Spleen (tissue), 13 donors: ENCODE measurements at places on chromosomes 11 and 22. TPM values are rescaled to one million over a fixed set of nuclear protein-coding genes. Genes with fewer than 3 reads are reported as not detected.

GRCh38 chr11:93652161-93652597 lies 9.3 kb upstream of the CEP295 start:
- no peak for DNase-seq
- no peaks in the 10 kb centered on the region for H3K27me3 ChIP-seq
- H3K36me3 ChIP-seq: no peaks in the 10 kb centered on the region
- H3K4me3 ChIP-seq: no peak overlapping the region
- no peak overlapping the region for H3K27ac ChIP-seq
- no peaks in the 10 kb centered on the region for H3K4me1 ChIP-seq

- H3K4me1 ChIP-seq: peaks cover 21% of the 10 kb centered on the region
- H3K4me3 ChIP-seq: no peak overlapping the region
- H3K27ac ChIP-seq: no peak overlapping the region
- DNase-seq: peak; percentile 51
These were observed 75.2 kb downstream of the CABIN1 start for GRCh38 chr22:24086310-24086709.

DNA sequence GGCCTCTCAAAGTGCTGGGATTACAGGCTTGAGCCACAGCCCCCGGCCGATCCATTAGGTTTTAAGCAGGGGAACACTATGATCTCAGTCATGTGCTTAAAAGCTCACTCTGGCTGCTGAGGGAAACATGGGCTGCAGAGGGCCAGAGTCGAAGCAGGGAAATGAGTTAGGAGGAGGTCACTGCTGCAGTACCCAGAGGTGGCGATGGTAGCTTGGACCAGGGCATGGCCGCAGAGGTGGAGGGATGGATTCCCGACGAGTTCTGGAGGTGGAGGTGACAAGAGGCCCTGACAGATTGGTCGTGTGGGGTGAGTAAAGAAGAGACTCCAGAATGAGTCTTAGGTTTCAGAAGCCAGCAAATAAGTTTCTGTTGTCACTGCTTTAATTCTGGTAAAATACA lies 54.4 kb upstream of the INCENP start:
- H3K4me1 ChIP-seq: no peaks in the 10 kb centered on the region
- peak; percentile 22 for DNase-seq
- no peak overlapping the region for H3K4me3 ChIP-seq

DNA sequence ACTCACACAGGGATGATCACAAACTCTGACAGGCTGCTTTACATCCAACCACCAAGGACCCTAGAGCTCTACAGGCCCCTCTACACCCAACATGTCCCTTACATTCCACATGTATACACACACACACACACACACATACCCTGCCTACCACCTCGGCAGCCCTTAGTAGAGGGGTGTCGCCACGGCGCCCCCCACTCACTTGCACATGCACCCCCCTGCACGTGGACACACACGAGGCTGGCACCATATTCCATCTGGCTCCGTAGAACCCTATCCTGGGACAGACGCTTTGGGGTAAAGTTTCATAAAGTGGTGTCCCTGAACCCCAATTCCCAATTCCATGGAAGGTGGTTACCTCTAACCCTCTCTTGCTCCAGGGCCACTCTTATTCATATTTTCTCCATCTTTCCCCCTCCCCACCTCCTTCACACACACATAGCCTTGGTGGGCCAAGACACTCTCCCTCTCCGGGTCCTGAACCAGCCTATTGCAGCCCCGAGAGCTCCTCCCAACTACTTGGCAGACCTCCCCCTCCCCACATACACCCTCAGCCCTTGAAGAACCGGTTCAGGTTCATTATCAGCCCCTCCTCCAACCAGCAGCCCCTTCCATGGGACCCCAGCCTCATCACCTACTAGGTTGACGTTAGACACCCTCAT lies 809 bp downstream of the PDE2A start:
- H3K4me3 ChIP-seq: no peak overlapping the region
- no peaks in the 10 kb centered on the region for H3K36me3 ChIP-seq
- H3K4me1 ChIP-seq: peaks cover 10% of the 10 kb centered on the region
- no peaks in the 10 kb centered on the region for H3K27me3 ChIP-seq
- DNase-seq: no peak
- no peak overlapping the region for H3K27ac ChIP-seq

GRCh38 chr11:125114518-125114917 lies 3.1 kb upstream of the TMEM218 start:
- no peak overlapping the region for H3K27ac ChIP-seq
- H3K4me3 ChIP-seq: no peak overlapping the region
- H3K36me3 ChIP-seq: no peaks in the 10 kb centered on the region
- no peaks in the 10 kb centered on the region for H3K27me3 ChIP-seq

- no peaks in the 10 kb centered on the region for H3K27me3 ChIP-seq
- H3K4me3 ChIP-seq: no peak overlapping the region
- H3K36me3 ChIP-seq: no peaks in the 10 kb centered on the region
- no peak overlapping the region for H3K27ac ChIP-seq
These were observed 384.3 kb downstream of the NTM start for GRCh38 chr11:131754671-131755070.

DNA sequence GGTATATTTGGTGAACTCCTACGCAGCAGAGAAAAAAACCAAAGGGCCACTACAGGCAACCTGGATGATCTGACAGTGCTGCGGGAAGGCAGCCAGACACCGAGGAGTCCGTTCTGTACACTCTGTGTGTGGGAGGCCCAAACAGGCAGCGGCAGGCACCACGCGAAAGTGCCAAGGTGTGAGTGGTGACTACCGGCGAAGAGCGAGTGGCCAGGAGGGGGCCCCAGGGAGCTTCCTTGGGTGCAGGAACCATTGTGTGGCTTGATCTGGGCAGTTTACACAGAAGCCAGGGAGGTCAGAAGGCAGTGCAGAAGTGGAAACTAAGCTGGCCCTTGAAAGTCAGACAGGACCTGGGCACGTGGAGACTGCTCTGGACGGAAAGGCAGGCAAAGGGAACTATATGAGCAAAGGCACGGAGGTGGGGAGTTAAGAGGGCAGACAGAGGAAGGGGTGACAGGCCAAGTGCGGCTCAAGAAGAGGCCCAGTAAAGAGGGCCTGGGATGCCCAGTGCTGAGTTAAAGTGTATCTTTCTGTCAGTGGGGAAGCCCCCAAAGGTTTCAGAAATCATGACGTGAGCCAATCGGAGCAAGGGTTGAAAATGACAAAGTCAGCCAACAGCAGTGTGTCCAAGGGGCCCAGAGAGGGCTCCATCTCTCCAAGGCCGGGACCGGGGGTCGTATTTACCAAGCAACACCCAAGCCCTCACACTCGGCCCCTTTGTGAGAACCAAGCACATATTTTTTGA lies 10.6 kb downstream of the TMEM184B start:
- peak overlapping the region; percentile 83 for H3K27ac ChIP-seq
- DNase-seq: peak; percentile 87
- H3K4me3 ChIP-seq: no peak overlapping the region

GRCh38 chr11:102780491-102780918 lies at the start of gene MMP10:
TSS of gene MMP10 (minus strand) at chr11:102780628. CDS start at chr11:102780591, 37 bp downstream.
- no peak within 1 kb of the TSS for H3K27ac ChIP-seq
- H3K4me1 ChIP-seq: no peaks in the 10 kb centered on the region
- no peak for DNase-seq
- no peaks in the 10 kb centered on the region for H3K27me3 ChIP-seq

DNA sequence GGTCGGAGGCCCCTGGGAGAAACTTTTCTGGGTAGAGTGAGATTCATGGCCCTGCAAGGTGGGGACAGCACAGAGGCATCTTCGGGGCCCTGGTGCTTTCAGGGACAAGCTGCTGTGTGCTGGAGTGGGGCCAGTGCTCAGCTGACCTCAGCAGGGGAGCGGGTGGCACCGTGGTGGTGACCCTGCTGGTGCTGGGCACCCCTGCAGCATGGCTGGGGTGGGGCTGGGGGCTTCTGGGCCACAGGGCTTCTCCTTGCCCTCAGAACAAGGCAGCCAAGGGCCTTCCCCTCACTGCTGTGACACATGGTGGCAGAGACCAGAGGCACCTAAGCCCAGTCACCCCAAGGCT lies 24.9 kb upstream of the GNB1L start:
- no peak overlapping the region for H3K4me3 ChIP-seq
- H3K27me3 ChIP-seq: no peaks in the 10 kb centered on the region
- no peak overlapping the region for H3K27ac ChIP-seq
- DNase-seq: peak; percentile 53

DNA sequence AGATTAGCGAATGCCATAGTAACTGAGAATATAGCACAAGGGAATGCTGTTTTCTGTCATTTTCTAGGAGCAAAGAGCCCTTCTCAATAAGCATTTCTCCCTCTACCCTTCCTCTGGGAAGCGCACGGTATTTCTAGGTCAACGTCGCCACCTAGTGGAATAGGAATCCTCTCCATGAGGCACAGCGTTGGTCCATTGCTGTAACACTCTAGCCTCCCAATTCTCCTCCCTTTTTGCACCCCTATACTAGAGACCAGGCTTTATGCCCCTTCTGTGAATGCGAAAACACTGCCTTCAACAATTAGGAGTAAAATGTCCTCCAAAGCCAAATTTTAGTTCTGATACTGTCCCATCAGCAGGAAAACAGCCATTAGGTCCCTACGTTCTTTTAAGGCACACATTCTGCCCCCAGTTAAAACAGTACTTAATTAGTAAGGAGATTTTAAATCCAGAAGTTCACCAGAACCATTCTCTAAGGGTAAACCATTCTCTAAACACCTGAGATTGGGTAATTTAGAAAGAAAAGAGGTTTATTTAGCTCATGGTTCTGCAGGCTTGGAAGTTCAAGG lies 12.8 kb upstream of the HYLS1 start:
- H3K27ac ChIP-seq: no peak overlapping the region
- H3K36me3 ChIP-seq: no peaks in the 10 kb centered on the region
- no peaks in the 10 kb centered on the region for H3K27me3 ChIP-seq

DNA sequence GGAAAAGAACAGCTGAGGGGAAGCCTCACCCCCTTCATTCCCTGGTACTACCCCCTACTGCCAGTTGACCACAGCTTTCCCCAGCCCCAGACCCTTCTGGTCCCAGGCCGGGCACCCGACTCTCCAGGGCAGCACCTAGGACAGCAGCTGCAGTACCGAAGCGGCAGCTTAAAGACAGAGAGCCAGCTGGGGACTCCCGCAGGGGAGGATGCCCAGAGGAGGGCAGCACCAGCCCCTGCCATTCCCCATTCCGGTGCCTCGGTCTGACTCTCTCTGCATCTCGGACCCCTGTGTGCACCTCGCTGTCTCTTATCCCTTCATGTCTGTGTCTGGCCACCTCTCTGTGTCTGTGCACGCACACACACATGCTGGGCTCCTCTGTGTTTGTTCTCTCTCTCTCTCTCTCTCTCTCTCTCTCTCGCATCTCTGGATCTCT lies 9.4 kb downstream of the IGSF9B start:
- peaks cover 74% of the 10 kb centered on the region for H3K27me3 ChIP-seq
- peak; percentile 77 for DNase-seq
- no peaks in the 10 kb centered on the region for H3K36me3 ChIP-seq
- no peak overlapping the region for H3K4me3 ChIP-seq
- peaks cover 46% of the 10 kb centered on the region for H3K4me1 ChIP-seq
- H3K27ac ChIP-seq: no peak overlapping the region

- H3K27me3 ChIP-seq: no peaks in the 10 kb centered on the region
- H3K27ac ChIP-seq: no peak overlapping the region
- no peaks in the 10 kb centered on the region for H3K36me3 ChIP-seq
- DNase-seq: no peak
These were observed 384.4 kb upstream of the DDI1 start for GRCh38 chr11:103652013-103652412.

GRCh38 chr22:37373451-37373850 lies 53.8 kb downstream of the ELFN2 start:
- no peak overlapping the region for H3K4me3 ChIP-seq
- no peaks in the 10 kb centered on the region for H3K36me3 ChIP-seq
- peaks cover 12% of the 10 kb centered on the region for H3K4me1 ChIP-seq
- H3K27ac ChIP-seq: no peak overlapping the region
- H3K27me3 ChIP-seq: peaks cover 10% of the 10 kb centered on the region

DNA sequence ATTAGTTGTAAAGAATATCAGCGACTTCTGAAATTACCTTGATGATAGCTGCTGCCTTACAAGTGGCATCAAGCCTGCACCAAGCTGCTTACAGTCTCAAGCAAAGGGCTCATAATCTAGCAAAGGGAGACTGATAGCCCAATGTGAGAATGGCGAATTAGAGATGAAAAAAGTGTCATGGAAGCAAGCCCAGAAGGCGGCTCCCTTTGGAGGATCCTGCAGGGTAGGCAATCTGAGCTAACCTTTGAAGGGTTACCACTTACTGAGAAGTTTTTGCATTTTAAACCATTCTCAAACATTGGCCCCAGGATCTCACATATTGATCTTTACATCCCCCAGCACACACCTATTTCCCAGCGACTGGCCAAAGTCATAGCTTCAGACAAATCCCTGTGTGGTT lies 18.5 kb downstream of the GAB2 start:
- H3K27ac ChIP-seq: no peak overlapping the region
- H3K27me3 ChIP-seq: no peaks in the 10 kb centered on the region
- H3K4me3 ChIP-seq: no peak overlapping the region
- no peaks in the 10 kb centered on the region for H3K36me3 ChIP-seq

GRCh38 chr11:88815505-88815904 lies 250.3 kb downstream of the GRM5 start:
- DNase-seq: no peak
- H3K27ac ChIP-seq: no peak overlapping the region
- H3K4me3 ChIP-seq: no peak overlapping the region
- H3K27me3 ChIP-seq: no peaks in the 10 kb centered on the region
- H3K4me1 ChIP-seq: no peaks in the 10 kb centered on the region

- no peaks in the 10 kb centered on the region for H3K27me3 ChIP-seq
- no peak overlapping the region for H3K4me3 ChIP-seq
- H3K27ac ChIP-seq: no peak overlapping the region
- H3K4me1 ChIP-seq: peaks cover 19% of the 10 kb centered on the region
- peaks cover 11% of the 10 kb centered on the region for H3K36me3 ChIP-seq
These were observed 31.2 kb downstream of the RRP8 start for GRCh38 chr11:6572215-6572614.

- no peak overlapping the region for H3K4me3 ChIP-seq
- H3K36me3 ChIP-seq: no peaks in the 10 kb centered on the region
- no peak overlapping the region for H3K27ac ChIP-seq
- H3K4me1 ChIP-seq: peaks cover 9% of the 10 kb centered on the region
- no peak for DNase-seq
These were observed 5.8 kb downstream of the PLEKHB1 start for GRCh38 chr11:73652046-73652730.

APOA5 gene
- total RNA-seq: not detected

DERL3 gene
- 44.3 TPM for total RNA-seq

NXPE2 gene
- total RNA-seq: 0.52 TPM

INS gene
- not detected for total RNA-seq

APOBEC3B gene
- total RNA-seq: not detected

IGLL1 gene
- total RNA-seq: not detected

PGA4 gene
- 12.2 TPM for total RNA-seq

CRYBB2 gene
- not detected for total RNA-seq

CDPF1 gene
- total RNA-seq: 7.7 TPM

RIC3 gene
- total RNA-seq: 28.6 TPM

A4GALT gene
- 23.1 TPM for total RNA-seq

TCIRG1 gene
- total RNA-seq: 334 TPM

KCTD21 gene
- total RNA-seq: 7.2 TPM

CDKN1C gene
- total RNA-seq: 40.4 TPM

AP5B1 gene
- 41.3 TPM for total RNA-seq

CARNS1 gene
- total RNA-seq: 2.8 TPM

GLYATL1 gene
- total RNA-seq: not detected

AMBRA1 gene
- 38.9 TPM for total RNA-seq
